GM23248 (cell line): ENCODE measurements at places on chromosomes 4 and X. TPM values are rescaled to one million over a fixed set of nuclear protein-coding genes. Genes with fewer than 3 reads are reported as not detected.

DNA sequence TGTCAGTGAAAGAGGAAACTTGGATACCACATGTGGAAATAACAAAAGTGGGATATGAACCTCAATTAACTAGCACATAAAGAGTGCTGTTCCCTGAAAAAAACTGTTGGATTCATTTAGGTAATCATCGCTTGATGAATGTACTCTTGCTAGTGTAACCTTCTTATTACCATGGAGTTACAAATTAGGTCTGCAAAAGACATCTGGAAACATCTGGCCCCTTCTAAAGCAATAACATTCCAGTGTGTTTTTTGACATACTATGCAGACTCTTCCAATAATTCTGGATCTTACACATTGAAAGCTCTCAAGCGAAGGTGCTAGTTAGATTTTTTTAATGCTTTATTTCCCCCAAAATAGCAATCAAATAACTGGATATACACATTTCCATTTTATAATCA is 134.6 kb downstream of the ATP10D start:
- no peak for DNase-seq

- DNase-seq, result no peak
Measured at GRCh38 chrX:140713174-140713539, 3.6 kb downstream of the LINC00632 start.

DNA sequence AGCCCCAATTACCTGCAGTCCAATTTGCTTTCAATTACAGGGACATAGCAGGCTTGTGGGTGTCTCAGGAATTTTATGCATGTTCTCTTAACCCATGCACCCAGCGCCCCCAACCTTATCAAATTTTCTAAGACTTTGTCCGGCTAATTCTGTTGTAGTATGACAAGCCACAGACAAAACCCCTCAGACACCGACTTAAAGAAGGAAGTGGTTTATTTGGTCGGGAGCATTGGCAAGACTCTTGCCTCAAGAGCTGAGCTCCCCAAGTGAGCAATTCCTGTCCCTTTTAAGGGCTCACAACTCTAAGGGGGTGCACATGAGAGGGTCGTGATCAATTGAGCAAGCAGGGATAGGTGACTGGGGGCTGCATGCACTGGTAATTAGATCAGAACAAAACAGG is 28.7 kb upstream of the IL9R start:
- no peak for DNase-seq

The TBX22 gene
- not detected in 2 replicates for total RNA-seq

GRCh38 chrX:117910216-117910615 is 206.4 kb downstream of the KLHL13 start:
- no peak for DNase-seq

- no peak for DNase-seq
Measured at GRCh38 chr4:147950841-147951240, 219.0 kb downstream of the ARHGAP10 start.

The XPNPEP2 gene
- 0.65 and 1.9 TPM in 2 replicates for total RNA-seq

The TMSB15A gene
- 1.0 and 1.4 TPM in 2 replicates for total RNA-seq

The UGT2A1 gene
- not detected in 2 replicates for total RNA-seq

The PAGE5 gene
- total RNA-seq, result not detected in 2 replicates

The AWAT2 gene
- total RNA-seq, result not detected in 2 replicates

GRCh38 chrX:1423215-1423614 is 29.5 kb downstream of the ASMTL start:
- DNase-seq, result no peak
